Neural progenitor cell (in vitro differentiated cells): ENCODE measurements at places on chromosomes 7 and 10.

DNA sequence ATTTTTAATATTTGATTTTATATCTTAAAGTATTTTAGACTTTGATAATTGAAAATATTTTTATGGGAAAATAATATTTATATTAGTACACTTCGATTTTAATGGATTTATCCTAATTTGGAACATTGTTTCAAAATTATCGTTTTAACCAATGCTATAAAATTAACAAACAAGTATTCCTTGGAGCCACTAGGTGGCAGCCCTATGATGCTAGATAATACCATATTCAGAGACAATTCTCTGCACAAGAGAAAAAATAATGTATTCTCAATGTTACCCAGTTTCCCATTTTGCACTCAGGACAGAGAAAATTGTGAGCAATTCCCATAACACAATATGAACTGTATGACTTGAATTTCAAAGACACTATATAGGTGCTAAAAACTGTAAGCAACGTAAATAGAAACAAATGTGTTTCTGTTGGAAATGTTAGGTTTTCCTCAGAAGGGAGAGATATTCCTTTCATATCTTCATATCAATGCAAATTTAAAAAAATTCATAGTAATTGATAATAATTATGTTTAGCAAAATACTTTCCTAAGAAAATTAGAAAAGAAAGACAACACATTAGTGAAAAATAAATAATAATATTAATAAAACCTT, 237.8 kb downstream of the SEMA3E start:
- peak; percentile 74 for DNase-seq

DNA sequence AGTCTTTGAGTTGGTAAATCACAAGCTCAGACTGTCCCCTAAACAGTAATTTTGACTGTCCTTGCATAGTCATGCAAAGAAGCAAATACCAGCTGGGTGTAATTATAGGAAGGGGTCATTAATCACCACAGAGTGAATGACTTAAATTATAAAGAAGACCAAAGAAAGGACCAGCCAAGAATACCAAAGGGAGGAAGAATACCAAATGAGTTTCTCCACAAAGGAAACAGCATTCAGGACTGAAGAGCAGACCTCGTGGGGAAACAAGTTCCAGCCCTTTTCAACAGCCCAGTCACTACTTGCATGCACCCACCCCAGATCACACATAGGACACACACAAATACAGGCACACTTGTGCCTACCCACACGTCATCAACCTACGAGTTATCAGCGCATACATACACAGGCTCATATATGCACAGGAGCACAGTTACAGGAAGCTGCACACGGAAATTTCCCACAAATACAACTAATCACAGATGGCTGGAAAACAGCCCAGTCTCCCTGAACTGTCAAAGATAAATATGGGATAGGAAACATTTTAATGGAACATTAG, 77.6 kb downstream of the DENND2A start:
- peak; percentile 26 for DNase-seq

- DNase-seq: peak; percentile 65
Measured at GRCh38 chr7:18352339-18353255, 143.0 kb upstream of the HDAC9 start.

GRCh38 chr10:60809157-60809556, 30.9 kb downstream of the CDK1 start:
- DNase-seq: no peak

- no peak for DNase-seq
Measured at GRCh38 chr10:104311184-104311720, 27.0 kb downstream of the ITPRIP start.

- no peak for DNase-seq
Measured at GRCh38 chr10:70096705-70097420, 35.8 kb downstream of the AIFM2 start.

DNA sequence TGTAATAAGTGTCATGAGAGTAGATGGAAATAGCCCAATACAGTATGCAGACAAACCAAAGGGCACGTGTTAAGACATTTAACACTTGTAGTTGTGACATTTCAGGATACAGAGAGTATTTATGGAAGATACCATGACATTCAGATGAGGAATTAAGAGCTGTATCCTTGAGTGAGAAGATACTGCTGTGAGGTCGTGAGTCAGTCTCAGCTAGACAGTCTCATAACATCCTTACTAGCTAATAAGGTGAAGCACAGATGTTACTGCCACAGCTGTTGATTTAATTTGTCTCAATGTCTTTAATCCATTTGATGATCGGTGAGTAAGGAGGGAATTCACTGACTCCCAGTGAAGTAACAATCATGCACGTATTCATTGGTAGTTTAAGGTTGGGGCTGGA, 288.0 kb upstream of the AKR1E2 start:
- no peak for DNase-seq

GRCh38 chr10:70174058-70174741, 3.9 kb upstream of the SAR1A start:
- DNase-seq: no peak

GRCh38 chr10:96889415-96890171, 57.5 kb downstream of the LCOR start:
- no peak for DNase-seq

DNA sequence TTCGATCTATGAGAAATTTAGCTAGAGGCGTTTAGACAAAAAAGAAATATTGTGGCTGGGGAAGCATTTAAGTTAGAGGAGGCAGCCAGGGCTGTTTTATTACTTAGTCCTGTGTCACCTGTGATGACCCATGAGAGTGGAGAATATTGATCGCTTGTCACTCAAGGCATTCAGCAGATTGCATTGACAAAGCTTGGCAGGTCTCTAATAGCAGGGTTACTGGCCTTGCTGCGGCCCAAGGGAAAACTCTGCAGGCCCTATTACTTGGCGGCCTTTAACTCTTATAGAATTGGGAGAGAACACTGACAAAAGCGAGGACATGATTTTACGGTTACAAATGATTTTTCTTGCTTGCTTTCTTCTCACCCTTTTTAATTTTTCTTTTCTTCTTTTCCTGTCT, 473.5 kb downstream of the AUTS2 start:
- DNase-seq: no peak

GRCh38 chr7:49714182-49714581, 59.3 kb upstream of the VWC2 start:
- DNase-seq: no peak

- DNase-seq: no peak
Measured at GRCh38 chr10:13859979-13860654, 273.4 kb downstream of the PRPF18 start.

- no peak for DNase-seq
Measured at GRCh38 chr7:295155-296154, 5.5 kb downstream of the FOXL3 start.

- no peak for DNase-seq
Measured at GRCh38 chr10:12177642-12178041, 18.0 kb downstream of the NUDT5 start.

- no peak for DNase-seq
Measured at GRCh38 chr10:128576336-128576735, 450.1 kb upstream of the MKI67 start.

GRCh38 chr10:71742301-71743088, 22.9 kb upstream of the C10orf105 start:
- no peak for DNase-seq

- no peak for DNase-seq
Measured at GRCh38 chr7:100191775-100192174, 14.1 kb downstream of the STAG3 start.

- no peak for DNase-seq
Measured at GRCh38 chr7:7869036-7869435, 99.6 kb upstream of the GLCCI1 start.

DNA sequence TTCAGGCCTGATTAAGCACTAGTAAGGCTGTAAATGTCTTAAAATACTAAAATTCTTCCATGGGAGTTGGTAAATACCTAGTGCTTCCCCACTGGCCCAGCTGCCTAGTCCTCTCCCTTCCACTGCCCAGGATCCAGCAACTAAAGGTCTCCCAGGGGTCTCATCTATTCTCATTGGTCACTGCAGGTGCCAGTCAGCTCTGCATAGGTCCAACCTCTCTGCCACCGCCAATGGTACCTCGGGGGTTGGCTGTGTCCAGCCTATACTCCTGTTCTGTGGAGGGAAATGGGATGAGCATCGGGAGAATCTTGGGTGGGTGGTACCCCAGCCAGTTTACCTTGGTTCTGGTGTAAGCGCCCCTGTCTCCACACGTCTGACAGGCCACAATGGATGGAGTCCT, 6.1 kb upstream of the CREB5 start:
- DNase-seq: peak; percentile 39

DNA sequence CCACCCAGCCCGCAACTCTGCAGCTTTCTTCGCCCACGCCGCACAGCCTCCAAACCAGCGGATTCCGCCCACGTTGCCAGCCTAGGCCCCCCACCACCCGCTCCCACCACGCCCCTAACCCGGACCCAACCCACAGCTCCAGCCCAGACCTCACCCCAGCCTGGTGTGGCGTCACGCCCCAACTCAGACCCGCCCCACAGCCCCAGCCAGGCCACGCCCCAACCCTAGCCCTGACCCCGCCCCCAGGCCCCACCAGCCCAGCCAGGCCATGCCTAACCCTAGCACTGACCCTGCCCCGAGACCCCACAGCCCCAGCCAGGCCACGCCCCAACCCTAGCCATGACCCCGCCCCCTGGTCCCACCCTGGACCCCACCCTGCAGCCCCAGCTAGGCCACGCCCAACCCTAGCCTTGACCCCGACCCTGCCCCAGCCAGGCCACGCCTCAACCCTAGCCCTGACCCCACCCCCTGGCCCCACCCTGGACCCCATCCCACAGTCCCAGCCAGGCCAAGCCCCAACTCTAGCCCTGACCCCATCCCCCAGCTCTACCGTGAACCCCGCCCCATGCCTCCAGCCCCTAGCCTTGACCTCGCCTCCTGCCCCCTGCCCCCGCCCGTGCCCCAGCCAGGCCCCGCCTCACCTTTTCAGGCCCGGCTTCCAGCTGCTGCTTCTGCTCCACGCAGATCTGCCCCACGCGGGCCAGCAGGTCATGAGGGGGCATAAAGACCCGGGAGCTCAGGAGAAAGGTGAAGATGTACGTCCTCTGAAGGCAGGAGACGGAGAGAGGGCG, 64.0 kb downstream of the RASGEF1A start:
- peak; percentile 74 for DNase-seq

- no peak for DNase-seq
Measured at GRCh38 chr7:139915864-139916716, 87.0 kb downstream of the TBXAS1 start.

DNA sequence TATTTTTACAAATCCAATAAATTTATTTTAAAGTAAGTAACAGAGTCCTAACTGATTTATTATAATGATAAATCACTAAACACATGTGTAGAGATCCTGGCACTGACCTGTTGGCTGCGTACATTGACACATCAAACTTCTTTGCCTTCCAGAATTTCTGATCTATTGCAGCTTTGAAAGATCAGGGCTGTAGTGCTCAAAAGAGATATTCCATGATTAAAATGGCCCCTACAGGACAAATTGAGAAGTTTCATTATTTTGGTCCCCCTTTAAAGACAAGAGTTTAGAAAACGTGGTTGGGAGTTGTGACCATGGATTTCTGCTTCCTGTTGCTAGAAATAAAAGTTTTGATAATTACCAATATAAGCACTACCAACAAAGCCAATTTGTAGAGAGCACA, 87.7 kb upstream of the PDK4 start:
- peak; percentile 27 for DNase-seq

DNA sequence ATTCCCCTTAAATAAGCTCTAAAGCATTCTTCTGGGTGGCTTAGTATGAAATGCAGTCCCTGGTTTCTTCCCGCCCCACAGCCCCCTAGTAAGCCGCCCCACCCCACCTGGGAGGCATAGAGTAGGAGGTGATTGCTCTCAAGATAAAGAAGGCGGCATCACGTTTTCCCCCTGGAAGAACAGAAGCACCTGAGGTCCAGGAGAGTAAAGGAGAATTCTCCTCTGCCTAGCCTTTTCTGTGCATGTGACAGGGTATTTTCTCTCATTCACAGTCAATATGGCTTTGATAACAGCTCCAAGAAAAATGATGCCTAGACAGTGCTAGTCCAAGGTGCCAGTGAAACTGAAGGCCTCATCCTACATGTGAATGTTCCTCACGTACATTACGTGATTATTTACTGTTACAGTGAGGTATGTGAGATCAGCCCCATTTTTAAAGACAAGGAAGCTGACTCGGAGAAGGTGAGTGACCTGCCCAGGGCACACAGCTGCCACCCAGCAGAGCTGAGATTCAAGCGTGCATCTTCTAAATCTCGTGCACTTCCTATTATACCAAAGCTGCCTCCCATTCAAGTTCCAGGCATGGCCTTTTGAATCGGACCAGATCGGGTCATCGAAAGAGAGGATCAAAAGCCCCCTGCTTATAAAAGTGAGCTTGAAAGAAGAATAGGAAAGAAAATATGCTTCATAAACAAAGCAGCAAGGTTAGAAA, 59.4 kb downstream of the FAM171A1 start:
- no peak for DNase-seq

GRCh38 chr10:13724484-13724883, 137.7 kb downstream of the PRPF18 start:
- DNase-seq: no peak

- DNase-seq: no peak
Measured at GRCh38 chr10:121579656-121580055, 18.6 kb downstream of the FGFR2 start.

DNA sequence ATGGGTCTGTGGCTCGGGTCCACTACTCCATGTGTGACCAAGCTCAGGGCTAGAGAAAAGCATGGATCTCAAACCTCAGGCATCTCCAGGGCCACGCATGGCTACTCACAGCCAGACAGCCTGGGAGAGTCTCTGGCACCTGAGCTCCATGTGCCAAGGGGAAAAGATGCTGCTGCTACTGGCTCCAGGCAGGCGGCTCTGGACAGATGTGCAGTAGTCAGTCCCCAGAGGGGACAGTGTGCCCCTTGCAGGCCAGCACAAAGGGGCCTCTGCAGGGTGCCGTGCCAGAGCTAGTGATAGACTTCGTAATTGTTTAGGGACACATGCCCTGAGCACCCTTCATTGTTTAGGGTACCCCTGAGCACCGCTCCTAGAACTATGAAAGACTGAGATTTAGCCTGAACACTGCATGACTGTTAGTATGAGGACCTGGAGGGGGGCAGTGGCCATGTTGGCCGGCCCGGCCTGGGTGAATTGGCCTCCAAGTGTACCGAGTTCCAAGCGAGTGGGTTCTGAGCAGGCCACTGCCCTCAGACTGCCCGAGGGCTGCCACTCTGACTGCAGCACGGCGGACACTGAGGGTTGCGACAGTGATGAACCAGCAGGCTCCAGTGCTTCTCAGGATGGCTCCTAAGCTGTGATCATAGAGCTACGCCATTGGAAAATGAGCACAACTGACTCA, 80.7 kb downstream of the TCERG1L start:
- DNase-seq: no peak

DNA sequence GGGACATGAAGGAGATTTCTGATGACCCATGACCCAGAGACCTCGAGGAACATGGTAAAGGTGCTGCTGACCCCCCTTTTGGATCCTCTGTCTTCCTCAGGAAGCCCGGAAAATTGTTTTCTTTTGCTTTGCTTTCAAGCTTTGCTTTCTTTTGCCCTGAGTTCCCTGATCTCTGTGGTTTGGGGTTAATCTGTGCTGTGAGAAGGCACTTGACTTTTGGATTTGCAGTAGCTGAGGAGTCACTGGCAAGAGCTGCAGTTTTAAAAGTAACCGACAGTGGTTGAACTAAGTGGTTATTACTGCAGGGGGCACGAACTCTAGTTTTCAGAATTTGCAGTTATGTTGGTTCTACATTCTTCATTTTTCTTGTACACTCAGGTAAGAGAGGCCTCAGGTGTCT, 53.0 kb downstream of the PDZD8 start:
- no peak for DNase-seq

GRCh38 chr10:104253106-104253505, 1.6 kb upstream of the GSTO1 start:
- no peak for DNase-seq
